ENCODE measurements at places on chromosomes 6 and 20.

DNA sequence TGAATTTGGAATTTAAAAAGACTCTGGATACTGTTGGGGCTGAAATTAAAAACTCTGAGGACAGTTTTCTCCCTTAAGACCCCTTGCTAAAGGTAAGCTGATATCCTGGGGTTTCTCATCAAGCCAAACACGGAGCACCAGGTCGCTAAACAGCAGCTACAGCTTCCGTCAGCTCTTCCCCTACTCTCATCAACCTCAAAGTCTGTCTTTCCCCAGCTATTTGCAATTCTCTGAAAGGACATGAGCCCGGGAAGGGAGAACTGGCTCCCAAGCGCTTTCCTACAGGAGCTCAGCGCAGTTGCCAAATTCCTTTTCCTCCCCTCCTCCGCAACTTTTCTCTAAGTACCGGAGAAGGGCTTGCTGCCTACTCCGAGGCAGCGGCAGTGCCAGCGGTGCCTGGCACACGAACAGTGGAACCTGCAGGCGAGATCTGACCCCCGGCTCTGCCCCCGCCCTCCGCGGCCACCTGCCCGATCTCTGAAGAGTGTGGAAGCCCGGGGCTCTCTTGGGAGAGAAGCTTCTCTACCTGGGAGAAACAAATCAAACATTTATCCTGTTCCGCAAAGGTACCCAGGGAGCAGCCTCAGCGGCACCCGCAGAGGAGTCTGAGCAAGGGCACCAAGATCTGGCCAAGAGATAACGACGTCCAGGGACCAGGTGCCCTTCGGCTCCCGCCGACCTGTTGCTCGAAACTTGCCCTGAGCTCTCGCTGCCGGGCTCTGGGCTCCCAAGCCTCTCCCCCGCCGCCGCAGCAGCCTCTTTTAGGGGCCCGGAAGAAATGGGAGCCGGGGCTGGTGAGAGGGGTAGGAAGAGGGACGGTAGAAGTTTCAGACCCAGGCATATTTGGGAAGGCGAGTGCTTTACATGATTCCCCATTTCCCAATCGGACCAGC lies 2.2 kb downstream of the CBLN4 start:
- DNase-seq = no peak

- no peak for DNase-seq
Observed at GRCh38 chr20:62365814-62366369, 1.2 kb downstream of the LAMA5 start.

GRCh38 chr6:135250751-135251497 lies 69.8 kb downstream of the MYB start:
- no peak for DNase-seq

DNA sequence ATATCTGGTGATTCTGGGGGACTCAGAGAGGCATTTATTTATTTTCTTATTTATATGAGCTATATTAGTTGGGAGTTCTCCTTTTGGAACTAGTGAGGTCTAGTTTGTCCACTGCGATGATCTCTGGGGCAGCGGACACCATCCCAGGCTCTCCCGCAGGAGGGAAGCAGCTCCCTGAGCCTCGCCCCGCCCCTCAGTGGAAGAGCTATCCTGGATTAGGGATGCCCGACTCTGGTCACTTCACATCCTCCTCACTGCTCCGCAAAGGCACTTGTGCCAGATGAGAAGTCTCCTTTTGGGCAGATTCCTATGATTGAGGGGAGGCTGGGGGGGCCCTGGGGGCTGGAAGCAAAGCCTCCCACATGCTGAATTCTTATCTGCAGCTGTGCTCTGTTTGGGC lies 3.6 kb upstream of the MAS1 start:
- no peak for DNase-seq

DNA sequence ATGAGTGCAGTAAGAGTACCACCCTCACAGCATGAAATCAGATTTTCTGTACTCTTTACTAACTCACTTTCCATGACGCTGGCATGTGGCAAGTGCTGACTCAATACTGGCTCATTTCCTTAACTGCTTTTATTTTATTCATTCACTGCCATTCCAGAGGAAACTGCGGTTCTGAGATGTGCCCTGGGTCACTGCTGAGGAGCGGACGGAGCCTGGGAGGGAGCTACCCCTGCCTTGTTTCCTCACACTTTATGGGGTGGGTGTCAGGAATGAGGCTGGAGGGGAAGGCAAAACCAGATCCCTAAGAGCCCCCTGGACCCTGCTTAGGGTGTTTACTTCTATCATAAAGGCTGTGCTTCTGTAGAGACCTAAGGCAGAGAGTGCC lies 14.4 kb downstream of the NT5E start:
- DNase-seq = no peak

DNA sequence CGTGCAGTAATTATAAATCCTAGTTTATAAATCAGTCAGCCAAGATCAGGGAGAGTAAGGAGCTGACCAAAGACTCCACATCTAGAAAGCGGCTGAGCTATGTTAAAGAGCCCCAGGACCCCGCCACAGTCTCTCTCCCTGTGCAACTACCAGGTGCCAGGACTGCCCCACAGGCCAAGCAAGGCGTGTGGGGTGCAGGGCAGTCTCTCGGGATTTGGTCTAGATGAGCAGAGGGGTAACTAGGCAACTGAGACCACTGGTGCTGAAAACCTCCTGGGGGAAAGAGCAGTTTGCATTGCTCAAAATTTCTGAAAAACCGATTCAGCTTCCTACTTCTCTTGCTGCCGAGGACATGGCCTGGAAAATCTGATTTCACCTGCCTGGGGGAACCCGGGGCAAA lies 10.4 kb downstream of the PMEPA1 start:
- no peak for DNase-seq

- no peak for DNase-seq
Observed at GRCh38 chr6:154341336-154341735, 15.3 kb downstream of the IPCEF1 start.

DNA sequence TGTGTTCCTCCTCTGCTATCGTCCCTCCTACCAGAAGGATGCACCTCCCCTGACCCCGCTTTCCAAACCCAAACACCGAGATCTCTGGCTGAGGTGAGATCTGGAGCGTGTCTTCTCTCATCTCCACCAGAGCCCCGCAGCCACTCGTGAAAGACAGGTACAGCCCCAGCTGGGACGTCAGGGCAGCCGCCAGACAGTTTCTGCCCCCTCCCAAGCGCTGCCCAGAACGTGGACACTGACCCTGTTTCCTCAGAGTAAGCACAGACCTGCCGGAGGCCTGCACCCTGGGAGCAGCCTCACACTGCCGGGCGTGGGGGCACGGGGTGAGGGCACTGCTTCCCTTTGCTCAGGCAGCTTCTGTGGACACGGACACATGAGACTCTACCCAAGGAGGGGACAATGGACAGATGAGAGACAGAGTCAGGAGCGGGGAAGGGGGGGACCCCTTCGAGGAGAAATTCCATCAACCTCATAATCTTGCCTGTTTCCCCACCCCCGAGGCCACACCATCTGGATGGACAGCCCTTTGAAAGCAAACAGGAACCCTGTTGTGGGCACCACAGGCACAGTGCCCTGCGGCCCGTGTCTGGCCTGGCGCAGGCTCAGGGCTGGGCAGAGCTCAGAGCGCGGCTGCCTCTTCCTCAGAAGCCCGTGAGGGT lies 210.6 kb downstream of the DLL1 start:
- DNase-seq = no peak

DNA sequence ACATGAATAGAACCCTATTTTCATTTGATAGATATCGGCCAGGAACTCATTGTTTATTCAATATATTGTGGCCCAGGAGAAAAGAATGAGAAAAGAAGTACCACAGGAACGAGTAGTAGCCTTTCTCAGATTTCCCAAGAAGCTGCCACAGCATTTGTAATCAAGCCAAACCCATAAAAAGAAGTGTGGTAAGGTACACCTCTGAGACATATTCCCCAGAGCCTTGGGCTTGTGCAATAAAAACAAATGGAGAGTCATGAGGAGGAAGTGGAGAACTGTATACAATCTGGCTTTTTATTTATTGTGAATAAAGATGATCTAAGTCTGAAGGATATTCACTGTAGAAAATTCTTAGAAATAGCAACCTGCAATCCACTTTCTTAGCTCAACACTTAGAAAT lies 36.7 kb downstream of the KIF6 start:
- no peak for DNase-seq

GRCh38 chr6:99613409-99613704 lies 6.7 kb downstream of the PRDM13 start:
- DNase-seq = no peak

DNA sequence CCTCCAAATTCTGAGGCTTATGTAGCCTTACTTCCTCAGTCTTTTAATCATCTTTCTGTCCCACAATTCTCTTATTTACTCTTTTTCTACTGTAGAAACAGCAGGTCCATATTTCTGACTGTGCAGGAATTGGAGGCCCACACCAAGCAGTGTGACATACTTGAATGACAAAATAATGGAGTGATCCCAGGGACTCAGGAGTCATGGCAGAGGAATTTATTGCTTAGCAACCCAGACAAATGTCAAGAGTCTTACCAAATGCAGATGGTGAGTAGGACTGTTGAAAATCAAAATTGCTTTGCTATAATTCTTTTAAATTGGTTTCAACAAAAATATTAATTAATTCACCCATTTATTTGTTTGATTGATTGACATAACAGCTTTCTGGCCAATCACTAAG lies 59.9 kb downstream of the HTR1B start:
- DNase-seq = no peak

- DNase-seq = peak; percentile 59
Observed at GRCh38 chr6:56440551-56440981, 193.2 kb upstream of the COL21A1 start.

DNA sequence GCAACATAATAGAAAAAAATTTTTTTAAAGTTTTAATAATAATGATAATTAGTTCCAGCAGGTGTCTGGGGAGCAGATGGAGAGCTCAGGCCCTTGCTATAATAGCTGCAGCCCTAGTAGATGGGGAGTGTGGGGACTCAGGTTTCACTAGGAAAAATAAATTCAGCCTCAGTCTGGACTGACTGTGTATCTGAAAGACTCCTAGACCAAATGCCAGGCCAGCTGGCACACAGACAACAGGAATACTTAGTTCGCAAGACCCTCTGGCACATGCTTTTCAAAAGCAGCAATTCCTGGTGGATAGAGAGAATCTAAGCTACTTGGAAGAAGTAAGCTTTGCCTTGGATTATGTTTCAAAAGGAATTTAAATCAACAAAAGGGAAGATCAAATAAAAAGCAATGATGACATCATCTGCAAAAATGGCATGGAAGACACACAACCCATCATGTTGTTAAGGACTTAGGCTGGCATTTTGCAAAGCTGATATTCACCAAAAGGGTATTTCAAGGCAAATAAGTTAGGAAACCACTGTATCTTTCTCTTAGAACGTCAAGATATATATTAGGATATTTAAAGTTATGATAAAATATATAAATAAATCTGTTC lies 107.8 kb downstream of the RNGTT start:
- DNase-seq = no peak

GRCh38 chr6:127162836-127163235 lies 44.4 kb downstream of the RSPO3 start:
- no peak for DNase-seq

DNA sequence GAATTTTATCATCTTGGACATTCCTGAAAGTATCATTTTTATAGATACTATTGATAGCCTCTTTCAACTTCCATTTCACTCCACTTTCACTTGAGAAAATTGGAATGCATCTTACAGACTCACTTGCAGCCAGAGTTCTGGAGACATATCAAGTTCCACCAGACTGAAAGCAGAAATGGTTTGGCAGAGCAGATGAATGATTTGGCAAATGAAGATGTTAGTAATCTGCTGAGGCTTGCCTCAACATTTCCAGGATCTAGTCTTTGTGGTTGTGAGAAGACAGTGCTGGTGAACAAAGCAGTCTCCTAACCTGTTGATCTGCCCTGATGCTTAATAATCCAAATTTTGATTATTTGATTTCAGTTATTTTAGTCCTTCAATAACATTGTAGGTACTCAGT lies 202.6 kb downstream of the TRDN start:
- DNase-seq = no peak

GRCh38 chr20:16555754-16556153 lies 17.5 kb downstream of the KIF16B start:
- no peak for DNase-seq

GRCh38 chr20:13690943-13691342 lies 52.2 kb upstream of the TASP1 start:
- no peak for DNase-seq

DNA sequence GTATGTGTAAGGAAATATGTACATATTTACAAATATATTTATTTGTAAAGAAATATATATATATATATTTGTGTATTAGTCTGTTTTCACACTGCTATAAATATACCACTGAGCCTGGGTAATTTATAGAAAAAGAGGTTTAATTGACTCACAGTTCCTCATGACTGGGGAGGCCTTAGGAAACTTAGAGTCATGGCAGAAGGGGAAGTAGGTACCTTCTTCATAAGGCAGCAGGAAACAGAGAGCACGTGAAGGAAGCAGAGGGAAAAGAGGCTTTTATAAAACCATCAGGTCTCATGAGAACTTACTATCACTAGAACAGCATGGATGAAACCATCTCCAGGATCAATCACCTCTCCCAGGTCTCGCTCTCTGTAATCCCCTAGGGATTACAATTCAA lies 644.5 kb upstream of the HS3ST5 start:
- DNase-seq = no peak

DNA sequence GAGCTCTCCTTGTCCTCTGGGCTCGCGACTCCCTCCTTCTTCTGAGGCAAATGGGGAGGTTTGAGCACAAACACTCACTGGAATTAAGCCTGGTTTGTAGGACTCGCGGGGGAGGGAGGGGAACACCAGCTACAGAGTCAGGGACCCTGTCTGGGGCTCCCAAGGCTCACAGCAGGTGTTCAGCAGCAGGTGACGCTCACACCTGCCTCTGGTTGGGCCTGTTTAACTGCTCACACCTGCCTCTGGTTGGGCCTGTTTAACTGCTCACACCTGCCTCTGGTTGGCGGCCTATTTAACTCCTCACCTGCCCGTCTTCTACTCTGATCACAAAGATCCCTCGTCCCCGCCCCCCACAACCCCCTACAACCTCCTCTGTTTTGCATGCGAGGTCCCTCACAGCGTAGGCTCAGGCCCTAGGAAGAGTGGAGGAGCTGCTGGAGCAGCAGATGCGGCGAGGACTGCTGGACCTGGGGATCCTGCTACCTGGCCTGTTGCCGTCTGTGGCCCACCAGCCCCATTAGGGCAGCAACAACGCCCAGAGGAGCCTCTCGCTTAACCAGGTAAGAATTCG lies 181.9 kb downstream of the ERMARD start:
- no peak for DNase-seq

DNA sequence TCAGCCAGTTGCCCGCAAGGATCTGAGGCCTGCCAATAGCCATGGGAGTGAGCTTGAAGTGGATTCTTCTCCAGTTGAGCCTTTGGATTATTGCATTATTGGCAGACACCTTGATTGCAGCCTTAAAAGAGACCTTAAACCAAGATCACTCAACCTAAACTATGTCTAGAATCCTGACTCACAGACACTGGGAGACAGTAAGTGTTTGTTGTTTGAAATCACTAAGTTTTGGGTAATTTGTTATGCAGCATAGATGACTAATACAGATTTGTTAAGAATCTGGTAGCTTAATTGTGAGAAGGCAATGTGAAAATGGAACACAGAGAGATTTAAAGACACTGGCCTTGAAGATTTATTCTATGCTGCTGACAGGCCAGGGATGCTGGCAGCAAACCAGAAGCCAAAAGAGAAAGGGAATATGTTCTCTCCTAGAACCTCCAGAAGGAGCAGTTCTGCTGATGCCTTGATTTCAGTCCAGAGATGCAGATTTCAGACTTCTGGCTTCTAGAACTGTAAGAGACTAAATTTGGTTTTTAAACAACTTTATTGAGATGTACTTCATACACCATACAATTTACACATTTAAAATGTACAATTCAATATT lies 17.6 kb downstream of the SIRPD start:
- no peak for DNase-seq
